Dermis blood vessel endothelial cell (primary cell): ENCODE measurements at places on chromosomes 6 and 20. TPM values are rescaled to one million over a fixed set of nuclear protein-coding genes. Genes with fewer than 3 reads are reported as not detected.

- no peak for DNase-seq
Observed at GRCh38 chr20:44357020-44357419, 1.5 kb downstream of the HNF4A start.

DNA sequence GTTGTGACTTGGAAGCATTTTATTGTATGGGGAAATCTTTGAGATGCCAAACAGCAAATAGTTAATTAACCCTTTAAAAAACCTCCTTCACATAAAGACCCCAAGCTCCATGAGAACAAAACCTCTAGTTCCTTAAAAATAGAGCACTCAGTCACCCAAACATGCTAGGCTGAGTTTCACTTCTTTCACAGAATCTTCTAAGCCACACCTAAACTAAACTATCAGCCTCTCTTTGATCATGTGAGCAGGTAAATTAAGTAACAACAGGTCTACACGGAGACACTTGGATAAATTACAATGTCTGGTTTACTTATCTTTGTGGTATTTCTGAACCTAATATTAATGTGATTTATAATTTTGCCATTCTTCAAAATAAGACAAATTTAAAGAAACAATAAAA, 205.2 kb upstream of the MARCKS start:
- DNase-seq = no peak

DNA sequence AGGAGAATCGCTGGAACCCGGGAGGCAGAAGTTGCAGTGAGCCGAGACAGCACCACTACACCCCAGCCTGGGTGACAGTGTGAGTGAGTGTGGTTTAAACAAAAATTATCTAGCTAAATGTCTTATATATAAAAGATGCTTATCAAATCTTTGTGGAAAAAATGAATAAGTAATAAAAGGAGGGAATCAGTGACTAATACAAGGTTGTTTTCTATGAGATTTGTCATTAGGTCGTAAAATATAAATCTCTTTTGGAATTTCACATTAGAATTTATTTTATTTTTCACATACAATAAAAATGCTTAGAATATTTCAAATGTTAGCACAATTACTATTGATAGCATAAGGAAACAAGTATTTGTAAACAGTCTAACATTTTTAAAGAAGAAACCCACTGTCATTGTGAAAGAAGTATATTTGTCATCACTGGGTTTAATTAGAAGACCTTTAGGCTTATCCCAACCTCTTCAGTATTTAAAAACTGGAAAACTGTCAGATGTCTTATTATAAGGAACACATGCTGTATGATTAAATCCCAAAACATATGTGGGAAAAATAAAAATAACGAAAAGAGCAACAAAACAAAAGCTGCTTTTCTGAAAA, 47.1 kb downstream of the ASCC3 start:
- DNase-seq = no peak

The NEDD9 gene
- total RNA-seq = 158 and 173 TPM in 2 replicates

- no peak for DNase-seq
Observed at GRCh38 chr6:114997813-114998292, 655.0 kb upstream of the HS3ST5 start.

DNA sequence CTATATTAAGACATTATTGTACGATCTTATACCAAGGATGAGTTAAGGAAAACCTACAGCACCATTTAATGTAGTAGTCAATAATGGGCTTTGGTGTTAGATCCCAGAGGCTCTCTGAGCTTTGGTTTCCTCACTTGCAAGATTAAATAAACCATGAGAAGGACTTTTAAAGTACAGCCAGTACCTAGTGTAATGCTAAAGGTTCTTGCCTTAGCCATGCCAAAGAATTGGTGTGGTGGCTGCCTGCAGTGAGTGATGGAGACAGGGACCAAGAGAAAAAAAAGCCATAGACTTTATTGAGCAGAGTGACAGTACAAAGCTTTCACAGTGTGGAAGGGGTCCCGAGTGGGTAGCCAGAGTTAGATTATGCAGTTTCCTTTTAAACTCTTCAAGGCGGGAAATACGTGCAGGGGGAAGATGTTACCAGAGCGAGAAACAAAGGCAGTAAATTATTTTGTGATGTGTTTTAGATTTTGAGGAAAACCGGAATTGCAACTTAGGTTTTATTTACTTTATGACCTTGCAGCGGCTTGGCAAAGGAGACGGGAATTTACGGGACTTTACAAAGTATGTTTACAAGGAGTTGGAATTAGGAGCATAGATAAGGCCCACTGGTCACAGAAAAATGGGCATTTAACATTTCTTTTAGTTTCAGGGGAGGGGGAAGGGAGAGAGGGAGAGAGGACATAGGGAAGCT, 100.4 kb downstream of the MYO6 start:
- DNase-seq = peak; percentile 17

The LGSN gene
- total RNA-seq = not detected in 2 replicates

The DNAH8 gene
- under 0.01 and 0.05 TPM in 2 replicates for total RNA-seq

DNA sequence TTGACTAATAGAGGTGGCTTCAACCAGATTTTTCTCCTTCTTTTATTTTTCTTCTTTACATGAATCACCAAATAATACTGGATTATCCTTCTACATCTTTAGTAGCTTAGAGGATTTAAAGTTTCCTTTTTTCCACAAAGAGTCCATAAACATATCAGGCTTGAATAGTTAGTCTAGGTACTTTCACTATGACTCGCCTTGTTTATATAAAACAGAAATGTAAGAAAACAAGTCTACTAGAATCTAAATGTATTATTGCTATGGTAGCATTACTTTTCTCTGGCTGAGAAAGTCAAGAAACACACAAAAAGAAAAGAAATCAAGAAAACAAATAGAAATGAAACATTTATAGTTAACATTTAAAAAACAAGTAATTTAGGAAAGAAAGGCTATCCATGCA, 215.2 kb downstream of the PTPRK start:
- peak; percentile 6 for DNase-seq

GRCh38 chr20:44970243-44970757, 4.0 kb downstream of the STK4 start:
- DNase-seq = peak; percentile 32
